Kidney glomerular epithelial cell (primary cell): ENCODE measurements at places on chromosomes 4 and X.

DNA sequence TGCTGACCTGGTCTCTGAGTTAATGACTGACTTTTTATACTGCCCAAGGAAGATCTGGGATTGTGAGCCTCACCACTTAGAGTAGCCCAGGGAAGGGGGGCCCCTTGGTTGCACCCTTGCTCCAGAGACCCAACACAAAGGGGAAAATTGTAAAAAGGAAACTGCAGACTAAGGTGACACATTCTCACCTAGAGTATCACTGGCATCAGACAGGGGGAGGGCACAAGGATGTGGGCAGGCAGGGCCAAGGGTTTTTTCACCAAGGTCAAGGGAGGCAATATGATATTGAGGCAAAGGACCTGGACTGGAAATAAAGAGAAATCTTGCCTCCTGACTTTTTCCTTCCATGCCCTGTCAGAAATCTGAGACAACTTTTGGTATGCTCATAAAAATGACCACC, 386.2 kb upstream of the FGF16 start:
- no peak for DNase-seq

DNA sequence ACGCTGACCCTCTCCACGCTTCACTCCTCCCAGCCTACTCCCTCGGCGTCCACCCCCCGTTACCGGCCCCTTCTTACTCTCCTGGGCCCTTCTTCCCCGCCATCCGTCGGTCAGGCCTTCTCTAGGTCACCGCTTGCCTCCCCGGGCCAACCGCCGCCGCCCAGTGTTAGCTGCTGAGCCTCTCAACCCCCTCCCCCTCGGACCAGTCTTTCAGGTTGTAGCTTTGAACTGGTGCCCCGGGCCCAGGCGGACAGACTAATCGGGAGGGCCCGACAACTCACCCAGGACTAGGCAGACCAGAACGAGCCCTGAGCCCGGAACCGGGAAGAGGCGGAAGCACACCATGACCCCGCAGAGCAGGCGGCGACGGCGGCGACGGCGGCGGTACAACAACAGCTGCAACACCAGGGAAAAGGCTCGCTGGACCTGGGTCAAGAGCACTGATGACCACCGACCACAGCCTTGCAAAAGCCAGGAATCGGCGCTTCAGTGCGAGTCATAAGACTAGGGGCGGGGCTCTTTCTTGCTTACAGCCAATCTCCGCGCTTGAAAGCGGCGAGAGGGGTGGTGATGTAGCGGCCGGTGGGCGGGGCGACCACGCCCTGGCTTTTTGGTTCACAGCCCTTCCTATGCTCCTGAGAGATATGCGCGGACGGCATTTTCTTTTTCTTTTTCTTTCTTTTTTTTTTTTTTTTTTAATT, at the start of gene LAMP2:
Gene LAMP2 (minus strand): TSS at position 472 of the 701 bp plus-strand sequence. CDS start 127 bp downstream, at position 345.
- DNase-seq = peak; percentile 69

GRCh38 chr4:82621251-82621650, 59.5 kb upstream of the TMEM150C start:
- DNase-seq = no peak

DNA sequence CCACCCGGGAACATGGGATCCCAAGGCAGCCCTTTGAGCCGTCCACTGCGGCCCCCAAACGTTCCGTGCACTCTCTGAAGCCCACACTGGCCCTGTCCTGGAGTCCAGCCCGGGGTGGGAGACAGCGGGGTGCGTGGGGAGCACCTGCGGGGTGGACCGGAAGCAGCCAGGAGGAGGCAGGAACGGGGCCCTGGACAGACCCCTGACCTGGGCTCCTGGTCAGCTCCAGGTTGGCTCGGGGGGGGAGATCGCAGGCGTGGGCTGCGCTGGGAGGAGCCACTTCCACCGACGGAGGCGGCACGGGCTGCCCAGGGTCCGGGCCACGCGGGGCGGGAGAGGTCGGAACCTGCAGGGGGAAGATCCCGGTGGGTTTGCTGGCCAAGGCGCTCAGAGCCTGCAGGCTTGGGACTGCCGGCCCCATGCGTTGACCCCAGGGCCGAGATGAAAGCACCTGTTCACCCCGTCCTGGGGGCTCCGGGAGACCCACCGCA, 5.7 kb upstream of the PLCXD1 start:
- no peak for DNase-seq

- no peak for DNase-seq
Observed at GRCh38 chrX:33142331-33142730, 69.0 kb downstream of the DMD start.

GRCh38 chrX:17373337-17373736, 1.7 kb upstream of the NHS start:
- DNase-seq = no peak

DNA sequence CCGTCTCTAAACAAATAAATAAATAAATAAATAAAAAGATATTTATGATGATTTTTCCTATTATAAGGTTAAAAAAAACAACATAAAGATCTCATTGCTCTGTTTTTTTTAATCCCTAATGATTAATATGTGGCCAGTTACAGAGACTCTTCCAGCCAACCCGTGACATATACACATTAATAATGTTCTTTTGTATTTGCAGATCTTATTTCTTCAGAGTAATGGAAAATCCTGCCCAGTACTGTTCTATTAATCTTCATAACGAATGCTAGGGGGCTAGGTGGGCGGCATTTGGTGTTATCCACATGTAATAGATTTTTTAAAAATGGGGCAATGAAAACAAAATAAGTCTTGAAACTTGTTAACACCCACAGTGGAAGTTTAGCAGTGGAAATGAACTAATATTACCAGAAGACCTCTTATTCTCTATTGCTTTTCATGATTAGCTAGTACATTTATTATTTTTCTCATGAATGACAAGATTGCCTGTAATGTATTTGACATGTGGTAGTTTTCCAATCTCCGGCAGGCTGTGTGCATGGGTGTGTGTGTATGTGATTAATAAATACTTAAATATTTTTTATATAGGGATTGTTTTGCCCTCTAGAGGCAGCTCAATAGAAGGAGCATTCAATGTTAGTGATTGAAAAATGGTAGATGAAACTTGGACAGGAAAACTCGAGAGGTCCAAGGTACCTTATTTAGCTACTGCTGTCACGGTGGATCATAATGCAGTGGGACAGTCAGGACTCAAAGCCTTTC, 457.4 kb downstream of the IL1RAPL1 start:
- no peak for DNase-seq

DNA sequence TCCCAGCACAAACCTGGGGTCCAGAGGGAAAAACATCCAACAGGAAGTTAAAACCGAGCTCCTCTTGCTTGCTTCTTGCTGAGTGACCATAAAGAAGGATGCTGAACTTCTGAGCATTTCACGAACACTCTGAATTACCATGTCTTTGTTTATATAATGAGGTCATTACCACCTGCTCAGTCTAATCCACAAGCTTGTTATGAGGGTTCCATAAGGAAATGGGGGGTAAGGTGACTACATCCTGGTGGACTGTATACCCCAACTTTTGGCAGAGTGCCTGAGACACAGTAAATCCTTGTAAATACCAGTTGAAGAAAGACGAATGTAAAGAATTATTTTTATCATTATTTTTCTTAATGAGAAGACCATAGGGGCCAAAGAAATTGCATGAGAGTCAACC, 16.8 kb downstream of the CCDC149 start:
- DNase-seq = no peak

DNA sequence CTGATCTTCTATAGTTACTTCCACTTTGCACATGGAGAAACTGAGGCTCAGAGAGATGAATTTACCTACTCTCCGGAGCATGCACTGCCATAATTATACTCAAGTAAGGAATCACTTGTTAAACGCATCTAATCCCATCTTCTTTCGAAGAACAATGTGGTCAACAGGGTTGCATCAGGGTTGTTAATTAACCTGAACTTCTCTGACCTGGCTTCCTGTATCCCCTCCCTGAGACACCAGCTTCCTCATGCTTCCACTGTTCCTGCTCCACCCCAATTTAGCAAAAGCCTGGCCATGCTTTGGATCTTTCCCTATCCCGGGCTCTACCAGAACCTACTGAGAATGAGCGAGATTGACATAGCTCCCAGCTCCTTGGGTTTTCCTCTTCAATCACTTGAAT, 136.7 kb downstream of the SMIM20 start:
- no peak for DNase-seq

DNA sequence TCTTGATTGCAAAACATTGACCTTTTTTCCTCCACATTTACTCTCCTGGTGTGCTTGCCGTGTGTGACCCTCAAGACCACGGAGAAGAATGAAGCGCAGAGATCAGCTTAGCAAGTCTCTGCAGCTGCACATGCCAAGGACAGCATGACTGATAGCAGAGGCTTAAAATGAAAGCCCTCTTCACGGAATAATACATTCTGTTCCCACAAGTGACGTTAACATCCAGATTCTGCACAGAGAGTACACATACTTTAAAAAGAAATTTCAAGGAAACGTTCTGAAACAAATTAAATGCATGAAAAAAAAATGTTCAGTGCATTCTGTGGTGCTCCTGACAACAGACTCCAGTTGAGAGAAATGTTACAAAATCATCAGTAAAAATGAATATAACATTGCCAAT, 60.9 kb downstream of the SLC7A11 start:
- DNase-seq = no peak

DNA sequence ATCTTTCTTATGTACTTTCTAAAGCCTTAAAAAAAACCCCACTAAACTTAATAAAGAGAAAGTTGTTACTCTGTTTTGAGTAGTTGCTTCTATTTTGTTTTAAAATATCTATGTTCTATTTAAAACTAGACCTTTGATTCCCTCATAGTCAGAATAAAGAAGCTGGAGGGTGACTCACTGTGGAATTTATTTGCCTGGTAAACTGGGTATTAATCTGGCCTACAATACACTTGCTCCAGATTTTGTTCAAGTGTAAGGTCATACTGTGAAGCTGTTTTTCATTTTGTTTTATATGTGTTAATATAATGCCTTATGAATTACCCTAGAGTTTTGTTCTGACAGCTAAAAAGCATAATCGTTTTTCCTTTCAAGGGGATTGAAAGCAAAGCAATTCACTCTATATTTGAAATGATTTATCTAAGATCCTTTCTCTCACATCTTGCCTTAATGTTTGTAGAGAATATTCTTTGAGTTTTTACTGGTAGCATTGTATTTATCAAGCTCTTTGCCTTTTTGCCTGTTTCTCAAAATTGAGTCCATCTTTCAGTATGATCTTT, 277.4 kb upstream of the PITX2 start:
- DNase-seq = no peak

DNA sequence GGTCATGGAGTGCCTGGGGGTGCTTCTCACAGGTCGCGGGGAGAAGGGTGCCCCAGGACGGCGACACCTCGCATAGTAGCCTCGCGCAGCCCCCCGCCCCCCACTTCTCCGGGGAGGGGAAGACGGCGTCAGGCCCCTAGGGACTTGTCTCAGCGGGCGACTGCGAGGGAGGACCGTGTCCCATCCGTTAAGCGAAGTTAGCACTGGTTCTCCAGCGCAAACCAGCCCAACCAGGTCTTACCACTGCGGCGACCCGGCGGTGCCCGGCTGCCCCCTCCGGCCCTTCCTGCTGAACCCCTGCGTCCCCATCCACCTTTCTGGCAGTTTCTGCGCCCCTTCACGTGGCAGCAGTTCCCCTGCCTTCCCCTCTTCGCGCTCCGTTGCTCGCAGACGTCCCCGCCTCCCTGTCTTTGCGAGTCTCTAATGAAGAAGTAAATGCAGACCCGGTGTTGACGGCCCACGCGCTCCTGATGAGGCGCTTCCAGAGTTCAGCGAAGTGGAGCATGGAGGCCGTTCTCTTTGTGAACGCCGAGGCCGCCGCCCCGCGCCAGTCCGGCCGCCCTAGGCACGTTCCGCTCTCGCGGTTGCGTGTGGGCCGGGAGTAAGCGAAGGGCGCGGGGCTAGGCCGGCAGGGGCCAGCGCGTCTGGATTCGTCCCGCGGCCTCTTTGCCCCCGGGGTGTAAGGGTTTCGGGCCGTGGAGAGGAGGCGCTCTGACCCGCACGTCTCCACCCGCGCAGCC, 3.0 kb downstream of the SLIT2 start:
- DNase-seq = no peak

DNA sequence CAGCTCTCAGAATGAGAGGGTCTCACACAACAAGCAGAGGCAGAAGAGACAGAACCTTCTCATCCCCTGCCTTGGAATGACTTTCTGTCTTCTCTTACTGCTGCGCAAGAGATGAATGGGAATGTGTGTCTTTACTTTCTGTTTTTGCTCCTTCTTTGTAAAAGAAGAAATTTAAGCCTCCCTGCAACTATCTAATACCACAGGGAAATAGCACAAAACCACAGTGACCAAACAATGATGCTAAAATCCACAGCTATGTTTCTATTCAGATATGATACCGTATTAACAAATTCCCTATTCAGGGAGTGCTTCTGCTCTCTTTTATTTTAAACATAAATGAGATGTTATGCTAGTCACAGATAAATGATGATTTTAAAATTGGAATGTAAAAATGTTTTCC, 173.8 kb upstream of the RAI2 start:
- no peak for DNase-seq

GRCh38 chr4:24805566-24805965, 10.2 kb downstream of the SOD3 start:
- DNase-seq = no peak

GRCh38 chrX:142250502-142250901, 45.4 kb upstream of the MAGEC2 start:
- no peak for DNase-seq

DNA sequence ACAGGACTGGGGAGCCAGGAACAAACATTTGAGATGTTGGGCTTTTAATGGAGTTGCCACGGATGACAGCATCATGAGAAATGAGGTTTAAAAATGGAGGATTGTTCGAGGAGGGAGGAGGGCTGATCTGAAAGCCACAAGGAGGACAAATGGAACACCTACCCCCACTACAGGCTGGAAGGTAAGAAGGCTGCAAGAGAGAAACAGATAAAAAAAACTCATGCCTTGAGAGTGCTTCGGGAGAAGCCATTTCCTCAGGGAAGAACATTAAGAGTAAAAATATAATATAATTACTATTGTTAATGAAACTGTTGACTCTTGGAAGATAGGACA, 119.5 kb upstream of the MAP9 start:
- no peak for DNase-seq

DNA sequence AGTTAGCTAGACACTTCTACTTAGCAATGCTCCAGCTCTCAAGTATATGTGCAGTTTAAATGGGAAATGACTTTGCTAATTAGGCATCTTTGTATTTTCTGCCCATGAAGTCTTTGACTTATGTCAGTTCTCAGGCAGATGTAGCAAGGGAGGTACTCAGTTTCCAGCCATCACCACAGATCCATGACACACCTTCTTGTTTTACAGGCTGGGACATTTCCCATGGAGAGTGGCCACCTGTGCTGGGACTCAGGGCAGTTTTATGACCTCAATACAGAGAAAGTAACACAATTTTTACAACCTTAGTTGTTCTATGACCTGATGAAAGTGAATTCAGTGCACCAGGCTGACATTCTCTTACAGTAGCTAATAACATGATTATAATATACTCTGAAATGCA, 280.7 kb upstream of the GK2 start:
- no peak for DNase-seq

DNA sequence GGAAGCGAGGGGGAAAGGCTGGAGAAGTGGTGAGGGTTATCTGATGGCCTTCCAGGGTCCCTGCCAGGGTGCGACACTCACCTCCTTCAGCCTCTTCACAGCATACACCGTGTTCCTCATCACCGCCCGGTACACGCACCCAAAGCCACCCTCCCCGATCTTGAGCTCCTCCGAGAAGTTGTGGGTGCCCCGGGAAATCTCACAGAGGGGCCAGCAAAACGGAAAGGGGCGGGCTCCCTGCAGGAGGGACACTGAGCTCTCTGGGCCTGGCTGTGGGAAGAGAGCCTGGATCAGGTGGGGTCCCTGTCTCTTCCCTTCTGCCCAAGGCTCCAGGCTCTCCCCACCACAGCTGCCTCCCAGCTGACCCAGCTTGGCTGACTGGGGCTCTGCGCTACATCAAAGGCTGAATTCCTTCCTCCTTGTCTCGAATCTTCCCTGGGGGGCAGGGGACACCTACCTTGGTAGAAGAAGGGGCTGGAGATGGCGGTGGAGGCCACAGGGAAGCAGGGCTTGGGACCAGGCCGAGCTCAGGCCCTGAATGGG, 1.1 kb downstream of the IRAK1 start:
- no peak for DNase-seq
